ENCODE measurements at places on chromosomes 12 and 14.
A peak's percentile ranks its signal among the peaks of the same experiment; 100 is the strongest.

DNA sequence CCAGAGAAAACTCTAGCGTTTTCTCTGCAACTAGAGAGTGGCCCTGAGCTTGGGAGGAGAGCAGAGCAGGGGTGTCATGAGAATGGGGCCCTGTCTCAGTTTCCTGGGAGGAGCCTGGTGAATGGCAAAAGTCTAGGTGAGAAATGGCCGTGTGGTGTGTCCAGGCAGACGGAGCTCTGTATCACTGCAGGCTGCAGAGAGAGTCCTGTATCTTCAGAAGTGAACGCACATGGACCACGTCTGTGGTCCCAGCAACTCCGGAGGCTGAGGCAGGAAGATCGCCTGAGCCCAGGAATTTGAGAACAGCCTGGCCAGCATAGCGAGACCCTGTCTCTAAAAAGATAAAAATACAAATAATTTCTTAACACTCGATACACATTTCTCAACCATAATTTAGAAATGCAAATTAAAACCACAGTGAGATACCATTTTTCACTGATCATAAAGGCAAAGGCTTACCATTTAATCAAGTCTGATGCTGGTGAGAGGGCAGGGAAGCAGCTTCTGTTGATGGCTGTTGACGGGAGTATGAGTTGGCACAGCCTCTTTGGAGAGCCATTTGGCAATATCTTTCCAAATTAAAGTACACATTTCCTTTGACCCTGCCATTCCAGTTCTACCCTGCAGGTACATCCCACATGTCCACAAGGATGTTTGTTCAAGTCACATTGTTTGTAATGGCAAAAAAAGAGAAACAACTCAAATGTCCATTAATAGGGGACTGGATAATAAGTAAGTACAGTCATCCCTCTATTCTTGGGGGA lies 51.0 kb downstream of the NFKBIA start:
- DNase-seq: no peak

- DNase-seq: no peak
These were observed 295.7 kb downstream of the CACNA1C start for GRCh38 chr12:2348482-2348852.

DNA sequence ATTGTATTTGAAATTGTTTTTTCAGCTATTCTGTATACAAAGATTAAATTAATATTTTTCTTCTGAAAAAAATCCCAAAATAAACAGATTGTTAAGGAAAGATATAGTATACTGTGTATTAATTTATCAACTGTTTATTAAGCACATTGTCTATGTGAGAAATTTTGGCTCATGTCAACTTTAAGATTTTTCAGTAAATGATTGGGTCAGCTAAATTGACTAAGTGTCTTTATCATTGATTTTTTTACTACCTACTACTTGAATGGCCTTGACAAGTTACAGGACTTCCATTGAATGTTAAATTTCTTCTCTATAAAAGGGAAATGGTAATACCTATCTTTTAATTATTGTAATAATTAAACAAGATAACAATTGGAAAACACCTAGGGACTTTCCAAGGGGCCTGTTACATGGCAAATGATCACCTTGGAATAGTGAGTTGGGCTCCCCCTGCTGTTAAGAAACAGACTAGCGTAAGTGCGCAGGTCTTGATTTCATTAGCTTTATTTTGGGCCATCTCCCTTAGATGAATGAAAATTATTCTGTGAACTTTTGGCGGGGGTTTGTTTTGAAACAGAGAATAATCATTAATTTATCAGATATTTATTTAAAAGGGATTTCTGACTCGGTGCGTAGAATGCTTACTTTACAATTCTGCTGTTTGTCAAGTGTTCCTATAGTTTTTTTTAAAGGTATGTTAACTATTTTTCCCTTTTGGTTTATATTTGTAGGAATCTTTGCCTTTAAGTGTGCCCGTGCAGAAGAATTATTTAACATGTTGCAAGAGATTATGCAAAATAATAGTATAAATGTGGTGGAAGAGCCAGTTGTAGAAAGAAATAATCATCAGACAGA lies 14.5 kb upstream of the CCT2 start:
- DNase-seq: peak; percentile 53

DNA sequence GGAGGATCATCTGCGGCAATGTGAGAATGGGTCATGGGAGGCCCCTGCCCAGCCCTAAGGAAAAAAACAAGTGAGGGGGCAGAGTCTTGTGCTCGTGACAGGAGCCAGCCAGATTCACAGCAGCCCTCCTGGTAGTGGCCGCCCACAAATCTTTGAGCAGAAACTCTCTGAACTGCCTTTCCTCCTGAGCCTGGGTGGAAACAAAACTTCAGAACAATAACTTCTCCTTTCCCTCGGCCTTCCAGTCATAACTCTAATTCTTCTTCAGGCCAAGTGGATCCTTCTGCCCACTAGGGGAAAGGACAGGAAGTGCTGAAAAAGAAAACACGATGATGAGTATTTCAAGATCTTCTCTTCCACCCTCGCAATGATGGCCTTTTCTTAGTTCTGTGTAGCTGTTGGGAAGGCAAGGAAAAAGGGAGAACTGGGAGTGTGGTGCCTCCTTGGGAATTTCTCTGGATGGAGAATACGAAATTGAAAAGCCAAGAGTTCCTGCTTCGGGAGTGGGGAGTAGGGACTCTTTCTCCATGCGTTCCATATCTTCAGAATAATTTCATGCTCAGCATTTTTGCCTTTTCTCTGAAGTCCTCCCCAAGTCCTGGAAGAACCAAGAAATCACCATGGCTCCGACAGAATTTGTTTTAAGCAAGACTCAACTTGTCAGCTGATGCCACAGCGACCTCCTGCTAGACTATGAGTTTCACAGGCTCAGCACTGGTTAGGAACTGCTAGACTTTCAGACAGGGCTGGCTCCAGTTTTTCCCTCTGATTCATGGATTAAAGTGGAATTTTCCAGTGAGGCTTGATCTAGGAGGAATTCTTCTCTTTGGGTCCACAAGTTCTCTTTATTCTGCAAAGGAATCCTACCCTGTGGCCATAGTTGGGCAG lies 188.9 kb downstream of the CAND1 start:
- no peak for DNase-seq

GRCh38 chr12:84644908-84645307 lies 267.7 kb downstream of the SLC6A15 start:
- DNase-seq: no peak

DNA sequence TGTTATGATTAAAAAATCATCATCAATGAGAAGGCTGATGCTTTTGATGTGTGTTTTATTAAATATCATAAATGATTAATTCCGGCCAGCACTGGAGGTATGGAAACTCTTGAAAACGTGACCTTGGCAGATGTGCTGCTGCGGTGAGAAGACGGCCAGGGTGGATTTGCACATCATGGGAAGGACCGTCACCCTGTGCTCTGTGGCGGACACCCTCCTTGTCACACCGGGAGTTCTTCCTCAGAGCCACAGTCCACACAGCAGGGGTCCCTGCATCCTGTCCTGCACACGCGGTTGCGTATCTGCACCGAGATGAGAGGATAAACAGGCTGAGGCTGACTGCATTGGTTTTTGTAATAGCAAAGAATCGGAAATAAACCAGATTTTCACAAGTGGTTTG lies 33.5 kb downstream of the FZD10 start:
- no peak for DNase-seq

- no peak for DNase-seq
These were observed 64.8 kb downstream of the DRAM1 start for GRCh38 chr12:101942250-101942605.

DNA sequence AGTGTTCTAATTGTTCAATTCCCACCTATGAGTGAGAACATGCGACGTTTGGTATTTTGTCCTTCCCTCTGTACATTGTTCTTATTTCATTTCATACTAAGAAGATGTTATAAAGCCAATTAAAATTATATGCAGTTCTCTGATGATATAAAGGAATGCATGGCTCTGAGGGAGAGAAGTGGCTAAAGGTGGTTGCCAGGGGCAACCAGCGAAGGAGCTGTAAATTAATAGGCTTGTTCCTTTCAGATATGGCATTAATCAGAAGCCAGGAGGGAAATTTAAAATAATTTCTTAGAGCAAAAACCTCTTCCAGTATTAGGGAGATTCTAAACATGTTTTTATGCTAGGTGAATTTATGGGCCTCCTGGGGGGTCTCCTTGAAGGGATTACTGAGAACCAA lies 227.8 kb downstream of the TMEM117 start:
- DNase-seq: no peak

DNA sequence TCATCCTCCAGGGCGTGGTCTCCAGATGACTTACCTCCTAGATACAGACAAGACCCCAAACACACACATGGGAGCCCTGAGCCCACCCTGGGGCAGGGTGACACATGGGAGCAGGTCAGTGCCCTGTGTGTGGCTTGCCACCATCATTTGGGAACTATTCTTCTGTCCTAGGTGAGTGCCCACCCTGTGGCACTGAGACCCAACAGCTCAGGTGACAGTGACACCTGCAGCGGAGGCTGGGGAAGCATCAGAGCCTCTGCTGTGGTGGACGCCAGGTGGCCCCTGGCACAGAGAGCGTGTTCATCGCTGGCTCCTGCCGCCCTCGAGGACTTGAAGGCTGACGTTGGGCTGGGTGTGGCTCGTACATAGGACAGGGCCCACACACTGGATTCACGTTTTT lies 23.0 kb downstream of the SFSWAP start:
- DNase-seq: no peak

DNA sequence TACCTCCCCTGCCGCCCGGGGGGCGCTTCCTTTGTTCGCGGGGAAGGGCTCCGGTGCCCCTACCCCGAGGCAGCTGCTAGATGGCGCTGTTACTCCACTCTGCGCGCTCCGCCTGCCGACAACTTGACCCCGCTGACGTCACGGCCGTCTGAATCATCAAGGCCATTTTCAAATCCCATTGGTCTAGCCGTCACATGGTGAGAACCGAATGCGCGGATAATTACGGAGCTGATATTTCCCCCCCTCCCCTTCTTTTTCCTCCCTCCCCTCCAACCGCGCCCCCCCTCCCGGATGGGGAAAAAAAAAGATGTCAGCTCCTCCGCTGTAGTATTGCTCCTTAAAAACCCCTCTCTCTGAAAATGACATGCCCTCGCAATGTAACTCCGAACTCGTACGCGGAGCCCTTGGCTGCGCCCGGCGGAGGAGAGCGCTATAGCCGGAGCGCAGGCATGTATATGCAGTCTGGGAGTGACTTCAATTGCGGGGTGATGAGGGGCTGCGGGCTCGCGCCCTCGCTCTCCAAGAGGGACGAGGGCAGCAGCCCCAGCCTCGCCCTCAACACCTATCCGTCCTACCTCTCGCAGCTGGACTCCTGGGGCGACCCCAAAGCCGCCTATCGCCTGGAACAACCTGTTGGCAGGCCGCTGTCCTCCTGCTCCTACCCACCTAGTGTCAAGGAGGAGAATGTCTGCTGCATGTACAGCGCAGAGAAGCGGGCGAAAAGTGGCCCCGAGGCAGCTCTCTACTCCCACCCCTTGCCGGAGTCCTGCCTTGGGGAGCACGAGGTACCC lies at the start of gene HOXC10:
HOXC10 (plus strand) TSS at position 246 of the 791 bp plus-strand sequence; CDS start at position 360, 114 bp downstream.
- peak; percentile 76 for DNase-seq

DNA sequence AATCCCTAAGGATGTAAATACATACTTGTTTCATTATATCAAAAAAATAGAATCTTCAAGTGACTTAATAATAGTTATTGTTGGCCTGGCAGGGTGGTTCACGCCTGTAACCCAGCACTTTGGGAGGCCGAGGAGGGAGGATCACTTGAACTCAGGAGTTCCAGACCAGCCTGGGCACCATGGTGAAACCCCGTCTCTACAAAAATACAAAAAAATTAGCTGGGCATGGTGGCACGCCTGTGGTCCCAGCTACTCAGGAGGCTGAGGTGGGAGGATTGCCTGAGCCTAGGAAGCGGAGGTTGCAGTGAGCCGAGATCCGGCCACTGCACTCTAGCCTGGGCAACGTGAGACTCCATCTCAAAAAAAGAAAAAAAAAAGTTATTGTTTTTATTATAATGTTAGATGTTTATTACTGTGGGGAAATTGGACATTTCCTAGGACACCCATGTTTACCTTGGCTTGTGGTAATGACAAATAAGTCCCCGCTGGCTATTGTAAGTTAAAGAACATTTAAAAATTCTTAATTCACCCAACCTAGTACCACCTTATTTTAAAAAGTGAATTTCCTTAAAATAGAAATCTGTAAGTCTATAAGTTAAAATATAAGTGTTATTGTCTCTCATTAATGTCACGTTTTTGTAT lies 1.8 kb downstream of the USP15 start:
- DNase-seq: no peak

- no peak for DNase-seq
These were observed 7.3 kb upstream of the RIC8B start for GRCh38 chr12:106767206-106767605.

DNA sequence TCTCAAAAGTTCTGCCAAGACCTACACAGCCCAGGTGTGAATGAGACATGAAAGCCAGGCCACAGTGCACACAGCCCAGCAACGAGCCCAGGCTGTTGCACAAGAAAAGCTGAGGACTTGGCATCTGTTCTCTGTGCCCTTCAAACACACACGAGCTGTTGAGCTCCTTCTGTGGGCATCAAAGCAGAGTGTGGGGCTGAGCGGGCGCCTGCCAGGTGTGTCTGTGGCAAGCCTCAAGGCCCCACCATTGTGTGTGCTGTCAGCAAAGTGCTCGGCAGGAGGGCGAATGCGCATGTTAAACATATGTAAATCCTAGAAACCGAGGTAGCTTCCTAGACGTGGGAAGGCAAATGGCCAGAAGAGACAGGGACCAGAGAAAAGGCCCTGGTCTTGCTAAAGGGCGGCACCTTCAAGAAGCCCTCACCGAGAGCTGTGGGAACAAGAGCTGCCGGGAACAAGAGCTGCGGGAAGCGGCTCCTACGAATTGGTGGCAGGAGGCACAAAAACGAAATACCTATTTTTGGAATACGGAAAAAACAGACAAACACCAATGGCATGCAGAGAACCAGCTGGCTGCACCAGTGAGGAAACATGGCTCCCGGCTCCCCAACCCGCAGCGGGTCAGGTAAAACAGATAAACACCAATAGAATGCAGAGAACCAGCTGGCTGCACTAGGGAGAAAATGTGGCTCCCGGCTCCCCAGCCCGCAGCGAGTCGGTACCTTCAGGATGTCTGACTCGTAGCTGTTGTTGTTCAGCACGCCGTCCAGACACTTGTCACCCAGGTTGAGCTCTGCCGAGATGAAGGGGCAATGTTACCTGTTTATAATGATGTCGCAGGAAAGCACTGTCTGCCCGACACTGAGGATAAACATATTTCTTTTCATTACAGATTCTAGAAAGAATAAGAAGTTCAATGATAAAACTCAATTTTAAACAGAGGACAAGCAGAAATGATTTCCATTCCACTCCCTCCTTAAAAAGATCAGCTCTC lies 19.0 kb upstream of the GOLGA3 start:
- no peak for DNase-seq

DNA sequence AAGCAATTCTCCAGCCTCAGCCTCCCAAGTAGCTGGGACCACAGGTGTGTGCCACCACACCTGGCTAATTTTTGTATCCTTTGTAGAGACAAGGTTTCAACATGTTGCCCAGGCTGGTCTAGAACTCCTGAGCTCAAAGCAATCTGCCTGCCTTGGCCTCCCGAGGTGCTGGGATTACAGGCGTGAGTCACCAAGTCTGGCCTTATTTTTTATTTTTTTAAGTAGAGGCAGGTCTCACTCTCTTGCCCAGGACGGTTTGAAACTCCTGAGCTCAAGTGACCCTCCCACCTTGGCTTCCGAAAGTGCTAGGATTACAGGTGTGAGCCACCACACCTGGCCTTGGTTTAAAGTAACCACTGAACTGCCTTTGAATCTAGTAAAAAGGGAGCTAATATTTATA lies 56.8 kb downstream of the SPPL3 start:
- DNase-seq: no peak

All from neural crest cell (in vitro differentiated cells).